Islet precursor cell (in vitro differentiated cells): ENCODE measurements at places on chromosomes 13 and 19.
A peak's percentile ranks its signal among the peaks of the same experiment; 100 is the strongest.

GRCh38 chr13:80074143-80074752, 266.7 kb downstream of the SPRY2 start:
- DNase-seq, result no peak

- DNase-seq, result peak; percentile 83
Measured at GRCh38 chr19:54432144-54432738, 16.8 kb upstream of the LENG8 start.

GRCh38 chr19:50719566-50719965, at the start of gene SHANK1:
SHANK1 (minus strand) TSS chr19:50719802; CDS start chr19:50716919, 2,883 bp downstream.
- DNase-seq, result no peak

- DNase-seq, result peak; percentile 72
Measured at GRCh38 chr19:49425922-49426592, 869 bp downstream of the GFY start.

GRCh38 chr19:49950956-49951526, 9.9 kb downstream of the SIGLEC11 start:
- no peak for DNase-seq

GRCh38 chr19:19540064-19540714, 2.1 kb downstream of the CILP2 start:
- no peak for DNase-seq

GRCh38 chr13:24173795-24174194, 13.3 kb downstream of the SPATA13 start:
- DNase-seq, result no peak

DNA sequence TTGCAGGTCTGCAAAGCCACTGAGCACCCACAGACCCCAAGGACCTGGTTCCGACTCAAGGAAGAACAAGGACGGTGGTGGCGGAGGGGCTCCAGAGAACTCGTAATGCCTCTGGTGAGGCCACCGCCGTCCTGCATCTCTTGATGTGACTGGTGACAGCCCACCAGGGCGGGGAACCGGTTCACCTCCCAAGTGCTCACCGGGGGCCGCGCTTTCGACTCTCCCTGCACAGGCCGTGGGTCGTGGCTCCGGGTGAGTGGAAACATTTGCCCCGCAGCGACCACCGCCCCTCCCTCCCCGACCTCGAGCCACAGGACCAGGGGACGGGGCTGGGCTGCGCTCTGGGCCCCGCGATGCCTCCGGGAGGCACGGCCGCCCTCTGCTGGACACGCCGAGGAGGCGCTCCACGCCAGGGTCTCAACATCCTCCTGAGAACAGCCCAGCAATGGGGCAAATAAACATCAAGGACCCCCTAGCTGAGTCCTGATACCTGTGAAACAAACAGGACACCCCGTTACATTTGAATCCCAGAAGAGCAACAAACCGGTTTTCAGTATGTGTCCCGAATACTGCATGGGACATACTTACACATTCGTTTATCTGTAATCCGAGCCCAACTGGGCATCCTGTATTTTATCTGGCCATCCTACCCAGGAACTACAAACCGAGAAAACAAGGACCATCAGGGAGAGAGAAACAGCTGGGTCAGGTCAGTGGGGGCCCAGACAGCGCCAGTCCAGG, 3.9 kb upstream of the PLPP2 start:
- DNase-seq, result peak; percentile 75

DNA sequence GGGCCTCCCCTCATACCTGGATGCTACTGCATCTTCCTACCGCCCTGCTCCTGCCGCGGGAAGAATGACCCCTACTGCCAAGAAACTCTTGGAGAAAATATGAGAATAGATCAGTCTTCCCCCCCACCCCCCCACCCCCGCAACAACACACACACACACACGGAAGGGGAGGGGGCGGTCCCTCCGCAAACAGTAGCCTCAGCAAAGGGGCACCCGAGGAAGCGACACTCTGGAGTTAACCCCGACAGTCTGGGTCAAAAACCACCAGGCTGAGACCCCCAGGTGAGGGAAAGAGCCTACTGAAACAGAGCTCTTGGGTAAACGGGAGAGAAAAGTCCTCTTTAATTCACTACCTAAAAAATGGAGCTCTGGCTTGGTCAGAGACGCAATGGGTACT, 1.2 kb downstream of the MED26 start:
- DNase-seq, result no peak

DNA sequence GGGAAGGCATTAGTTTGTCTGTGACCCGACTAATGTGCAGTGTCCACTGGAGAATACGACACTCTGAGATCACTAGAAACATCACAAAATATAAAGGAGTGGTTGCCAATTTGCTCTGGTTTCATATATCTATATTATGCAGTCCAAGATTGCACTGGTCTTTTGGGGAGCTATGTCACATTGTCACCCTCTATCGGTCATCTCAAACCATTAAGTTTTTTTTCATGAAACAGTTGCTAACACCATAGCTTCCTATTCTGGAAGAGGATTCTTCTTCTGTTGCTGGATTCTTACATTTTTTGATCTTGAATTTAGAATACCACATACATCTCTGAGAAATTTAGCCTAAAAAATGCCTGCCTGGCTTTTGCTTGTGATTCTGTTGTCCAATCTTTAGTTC, 168.6 kb downstream of the LACC1 start:
- no peak for DNase-seq

- DNase-seq, result no peak
Measured at GRCh38 chr13:77544355-77544754, 8.8 kb downstream of the SCEL start.
